ENCODE measurements at places on chromosomes 5 and 9. TPM values are rescaled to one million over a fixed set of nuclear protein-coding genes. Genes with fewer than 3 reads are reported as not detected.

Gene IL11RA
- 10.6 TPM for total RNA-seq

Gene ADAMTS6
- 0.93 TPM for total RNA-seq

Gene ANKRA2
- 17.0 TPM for total RNA-seq

Gene HACD4
- not detected for total RNA-seq

Gene CLK4
- total RNA-seq: 9.8 TPM

DNA sequence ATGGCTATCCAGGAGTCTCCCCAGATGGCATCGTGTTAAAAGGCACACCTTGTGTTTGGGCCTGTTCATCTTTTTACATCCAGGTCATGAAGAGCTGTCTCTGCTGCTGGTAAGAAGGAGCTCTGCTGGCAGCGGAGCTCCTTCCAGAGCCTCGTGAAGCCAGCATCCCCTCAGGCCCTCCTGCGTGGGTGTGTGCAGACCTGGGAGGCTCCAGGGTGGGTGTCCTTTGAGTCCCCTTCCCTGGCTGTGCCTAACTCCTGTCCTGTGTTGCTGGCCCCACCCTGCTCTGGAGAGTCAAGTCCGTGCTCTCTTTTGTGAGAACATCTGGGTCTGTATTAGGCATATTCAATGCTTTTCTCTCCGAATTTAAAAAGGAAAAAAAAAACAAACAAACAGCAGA, 149.6 kb upstream of the IRX2 start:
- no peak for DNase-seq

DNA sequence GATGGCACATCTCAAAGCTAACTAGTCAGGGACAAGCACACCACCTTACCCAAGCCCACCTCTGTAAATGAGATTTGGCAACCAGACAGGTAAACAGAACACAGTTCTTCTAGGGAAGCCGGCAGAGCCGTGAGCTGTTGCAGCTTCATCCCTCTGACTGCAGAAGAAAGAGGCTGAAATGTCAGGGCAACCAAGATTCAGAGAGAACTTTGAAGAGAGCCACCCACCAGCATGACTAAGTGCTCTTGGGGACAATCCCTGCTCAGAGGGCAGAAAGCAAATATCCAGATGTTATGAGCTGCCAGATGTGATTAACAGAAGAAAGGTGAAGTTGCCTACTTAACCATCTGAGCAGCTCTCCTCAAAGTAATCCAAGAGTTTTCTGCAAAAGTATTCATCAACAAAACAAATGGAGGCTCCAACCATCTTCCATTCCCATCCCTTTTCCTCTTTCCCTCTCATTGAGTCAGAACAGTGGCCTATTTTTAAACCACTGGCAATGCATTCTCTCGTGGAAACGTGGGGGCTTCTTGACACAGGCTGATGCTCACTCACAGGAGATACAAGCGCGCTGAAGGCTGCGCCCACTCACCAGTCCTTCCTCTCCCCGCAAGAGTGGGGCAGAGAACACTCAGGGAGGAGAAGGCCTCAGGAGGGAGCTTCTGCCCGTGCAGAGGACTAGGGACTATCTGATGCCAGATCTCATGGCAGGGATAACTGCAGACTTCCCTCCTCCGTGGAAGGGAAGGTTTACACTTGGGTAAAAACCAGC, 57.1 kb downstream of the SLIT3 start:
- DNase-seq: no peak

- DNase-seq: no peak
These were observed 181.8 kb upstream of the MVB12B start for GRCh38 chr9:126144603-126145456.

DNA sequence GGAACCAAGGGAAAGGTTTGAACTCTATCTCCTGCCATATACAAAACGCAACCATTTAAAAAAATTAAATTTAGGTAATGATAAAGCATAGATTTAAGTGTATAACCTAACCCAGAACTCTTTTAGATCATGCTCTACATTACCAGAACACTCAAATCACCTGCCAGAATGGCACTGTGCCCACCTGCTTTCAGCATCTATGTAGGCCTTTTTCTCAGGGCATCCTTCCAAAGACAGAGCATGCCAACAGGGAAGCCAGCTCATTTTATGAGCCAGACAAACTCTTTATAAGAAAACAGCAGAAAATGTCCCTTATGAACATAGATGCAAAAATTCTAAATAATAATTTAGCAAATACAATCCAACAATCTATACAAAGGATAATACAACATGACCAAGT, 47.9 kb upstream of the SMAD5 start:
- DNase-seq: no peak

DNA sequence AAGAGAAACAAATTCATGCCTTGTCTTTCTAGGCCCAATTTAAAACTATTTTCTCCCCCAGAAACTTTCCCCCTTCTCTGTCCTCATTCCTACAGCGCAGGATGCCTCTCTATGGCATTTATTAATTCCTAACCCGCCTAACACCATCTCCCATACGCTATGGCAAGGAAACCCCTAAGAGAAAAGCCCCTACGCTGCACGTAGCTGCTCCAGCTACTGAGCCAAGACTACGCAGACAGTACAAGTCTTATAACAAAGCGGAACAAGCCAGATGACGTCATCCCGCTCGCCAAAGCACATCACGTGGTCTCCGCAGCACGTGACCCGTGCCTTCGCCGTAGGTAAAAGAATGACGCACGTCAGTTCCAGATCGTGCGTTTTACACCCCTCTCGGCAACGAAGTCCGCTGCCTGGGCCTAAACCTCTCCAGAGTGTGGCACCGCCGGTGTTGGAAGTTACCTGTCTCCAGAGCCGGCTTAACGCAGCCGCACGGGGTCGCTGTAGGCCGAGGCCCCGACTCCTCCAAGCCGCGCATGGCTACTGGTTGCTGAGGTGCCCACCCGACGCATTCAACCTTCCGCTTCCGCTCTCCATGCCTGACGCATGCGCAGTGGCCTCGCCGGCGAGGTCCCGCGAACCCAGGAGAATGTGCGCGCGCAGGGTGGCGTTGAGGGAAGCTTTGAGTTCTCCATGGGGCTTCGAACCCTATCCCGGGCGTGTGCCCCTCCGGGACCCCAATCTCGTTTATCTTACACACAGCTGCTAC, at the start of gene TRMO:
Gene TRMO, minus strand, starts transcription at position 542 of the 766 bp plus-strand sequence. Its CDS starts 7 bp downstream, at position 535.
- DNase-seq: peak; percentile 98

DNA sequence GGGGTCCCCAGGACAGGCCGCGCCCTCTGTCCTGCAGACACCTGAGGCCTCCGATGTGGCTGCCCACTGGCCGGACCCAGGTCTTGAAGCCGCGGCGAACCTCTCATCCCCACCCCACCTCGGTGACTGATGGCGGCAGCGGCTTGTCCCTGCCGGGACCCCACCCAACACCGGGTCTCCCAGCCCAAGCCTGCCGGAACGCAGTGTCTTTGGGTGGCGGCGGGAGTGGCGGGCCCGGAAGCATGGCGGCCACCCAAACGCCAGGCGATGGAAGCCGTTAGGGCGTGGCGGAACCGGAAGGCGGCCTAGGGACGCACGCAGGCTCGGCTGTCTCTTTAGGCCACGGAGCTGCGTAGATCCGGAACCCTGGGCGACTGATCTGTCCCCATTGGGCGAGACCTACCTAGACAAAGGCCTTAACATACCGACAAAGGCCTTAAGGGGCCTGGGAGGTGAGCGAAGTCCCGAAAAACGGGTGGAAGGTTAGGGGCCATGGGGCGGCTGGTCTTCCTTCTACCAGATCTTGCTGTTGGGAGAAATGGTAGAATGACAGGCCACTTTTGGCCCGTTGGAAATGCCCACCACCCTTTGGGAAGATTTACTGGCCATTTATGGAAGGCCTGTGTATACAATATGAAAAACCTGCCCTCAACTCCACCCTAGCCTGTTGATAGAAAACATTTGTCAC, 94.6 kb upstream of the SMC2 start:
- no peak for DNase-seq

DNA sequence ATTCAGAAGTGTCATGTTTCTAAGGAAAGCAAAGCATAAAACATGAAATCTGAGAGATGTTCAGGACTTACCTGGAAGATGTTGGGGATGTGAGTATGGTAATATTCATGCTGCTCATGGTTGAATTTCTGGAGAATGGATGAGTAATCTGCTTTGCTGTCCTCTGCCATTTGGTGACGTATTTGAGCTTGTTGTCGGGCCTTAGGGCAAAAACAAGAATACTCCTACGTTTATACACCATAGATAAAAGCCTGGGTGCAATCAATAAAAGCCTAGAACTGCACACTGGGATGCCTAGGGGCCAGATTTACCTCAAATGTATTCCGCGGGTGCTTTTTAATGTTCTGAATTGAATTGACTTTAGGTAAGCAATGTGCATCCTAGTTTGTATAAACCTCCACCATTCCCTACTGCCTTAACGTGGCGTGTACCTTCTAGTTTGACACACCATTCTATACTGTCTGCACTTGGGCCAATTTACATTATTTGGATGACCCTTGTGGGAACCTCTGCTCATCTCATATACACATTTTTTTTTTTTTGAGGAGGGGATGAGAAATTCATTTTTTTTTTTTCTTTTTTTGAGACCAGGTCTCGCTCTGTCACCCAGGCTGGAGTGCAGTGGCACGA, 94.4 kb downstream of the USP20 start:
- no peak for DNase-seq

DNA sequence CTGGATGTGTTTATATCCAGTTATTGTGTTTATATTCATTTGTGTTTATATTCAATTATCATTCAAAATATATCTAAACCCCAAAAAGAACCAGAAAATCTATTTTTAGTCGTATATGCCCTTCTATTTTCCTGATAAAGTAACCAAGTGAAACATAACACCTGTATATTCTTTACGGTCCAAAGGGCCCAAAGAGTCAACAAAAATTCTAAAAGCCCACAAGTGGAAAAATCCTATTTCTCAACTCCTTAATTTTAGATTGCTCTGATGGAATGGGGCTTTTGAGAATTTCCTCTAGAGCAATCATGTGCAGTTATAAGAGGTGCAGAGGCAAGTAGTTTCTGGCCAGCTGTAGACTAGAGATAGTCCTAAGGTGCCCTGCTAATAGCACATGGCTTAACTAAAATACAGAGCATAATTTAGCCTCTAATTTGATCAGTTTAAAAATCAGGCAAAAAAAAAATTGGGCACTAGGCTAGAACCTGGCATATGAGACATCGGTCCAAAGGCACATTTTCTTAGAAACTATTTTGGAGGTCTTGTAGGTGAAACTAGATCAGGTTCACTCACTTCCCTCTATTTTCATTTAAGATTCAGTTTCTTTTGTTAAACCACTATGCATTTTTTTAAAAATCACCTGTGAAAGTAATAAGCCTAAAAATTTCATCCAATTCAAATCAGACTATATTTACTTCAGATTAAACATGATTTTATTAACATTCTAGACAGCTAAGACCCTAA, 256.0 kb downstream of the FBXL17 start:
- no peak for DNase-seq

GRCh38 chr5:92703976-92704375, 877.0 kb downstream of the NR2F1-AS1 start:
- no peak for DNase-seq

DNA sequence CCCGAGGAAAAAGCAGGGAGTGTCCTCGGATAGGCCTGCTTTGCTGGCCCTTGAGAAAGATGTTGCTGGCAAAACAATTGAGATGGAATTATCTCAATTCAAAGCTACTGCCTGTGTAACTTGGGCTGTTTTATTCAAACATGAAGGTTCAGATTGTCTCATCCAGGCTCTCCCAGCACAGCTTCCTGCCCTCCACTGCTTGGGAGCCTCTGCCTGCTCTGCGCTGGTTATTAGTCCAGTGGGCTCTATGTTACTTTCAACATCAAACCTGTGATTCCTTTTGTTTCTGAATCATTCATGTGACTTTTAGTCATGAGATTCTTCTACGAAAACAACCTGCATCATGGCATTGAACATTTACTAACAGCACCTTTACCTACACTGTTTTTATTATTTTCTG, 123.2 kb downstream of the SNCAIP start:
- no peak for DNase-seq

DNA sequence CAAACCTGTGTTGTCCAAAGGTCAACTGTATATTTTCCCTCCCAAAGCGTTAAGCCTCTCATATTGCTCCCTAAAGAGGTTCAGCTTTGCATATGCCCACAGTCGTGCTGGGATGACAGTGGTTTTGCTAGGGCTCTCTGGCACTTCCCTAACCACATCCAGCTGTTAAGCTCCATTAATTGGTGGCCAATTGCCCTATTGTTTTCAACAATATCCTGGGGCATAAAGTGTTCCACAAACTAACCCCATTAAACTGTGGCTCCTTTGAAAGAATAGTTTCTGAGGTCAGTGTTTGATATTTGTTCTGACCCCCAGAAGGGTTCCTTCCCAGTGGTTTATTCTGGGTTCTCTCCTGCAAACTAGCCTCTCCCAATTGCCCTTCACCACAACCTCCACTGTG, 194.5 kb downstream of the HSD17B3 start:
- DNase-seq: no peak

DNA sequence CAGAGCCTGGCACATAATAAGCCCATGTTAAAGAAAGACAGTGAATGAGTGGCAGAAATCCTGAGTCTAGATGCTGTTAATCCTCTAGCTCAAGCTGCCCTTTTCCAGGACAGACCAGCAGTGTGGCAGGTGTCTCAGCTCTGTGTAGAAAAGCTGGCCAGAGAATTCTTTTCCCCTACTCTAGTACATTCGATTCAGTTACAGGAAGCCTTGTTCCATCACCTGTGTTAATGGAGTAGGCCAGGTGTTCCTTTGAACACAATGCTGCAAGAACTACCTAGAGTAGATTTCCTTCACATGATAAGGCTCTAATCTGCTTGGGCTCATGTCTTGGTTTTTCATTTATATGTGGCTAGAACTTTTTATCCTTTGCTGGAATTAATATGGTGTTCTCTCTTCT, 52.5 kb downstream of the NUP214 start:
- no peak for DNase-seq

Data from HCT116 (cell line).